ENCODE measurements at places on chromosomes 3 and 15. TPM values are rescaled to one million over a fixed set of nuclear protein-coding genes. Genes with fewer than 3 reads are reported as not detected.

Gene ZDHHC19
- 0.60 TPM for total RNA-seq

Gene FANCD2OS
- not detected for total RNA-seq

Gene ZNF502
- 1.7 TPM for total RNA-seq

Gene IQCF5
- total RNA-seq: not detected

Gene KCNMB3
- 0.99 TPM for total RNA-seq

Gene ETV5
- total RNA-seq: 33.7 TPM

Gene DLEC1
- total RNA-seq: 0.06 TPM

Gene ISLR2
- 0.13 TPM for total RNA-seq

Gene SH2D7
- not detected for total RNA-seq

Gene PRSS50
- total RNA-seq: not detected

Gene SERF2
- total RNA-seq: 716 TPM

Gene LRRC34
- total RNA-seq: not detected

Gene GNAT1
- total RNA-seq: not detected

Gene ZBTB47
- total RNA-seq: 5.4 TPM

Gene SEMA5B
- total RNA-seq: 0.29 TPM

Gene SHC4
- total RNA-seq: 0.86 TPM

Gene CPLX3
- not detected for total RNA-seq

Gene GOLGA8S
- total RNA-seq: 0.15 TPM

Gene CFAP92
- total RNA-seq: not detected

Gene GOLGA8J
- total RNA-seq: not detected

Gene LMAN1L
- total RNA-seq: not detected
